Chondrocyte (in vitro differentiated cells): ENCODE measurements at places on chromosomes 12 and 14.

DNA sequence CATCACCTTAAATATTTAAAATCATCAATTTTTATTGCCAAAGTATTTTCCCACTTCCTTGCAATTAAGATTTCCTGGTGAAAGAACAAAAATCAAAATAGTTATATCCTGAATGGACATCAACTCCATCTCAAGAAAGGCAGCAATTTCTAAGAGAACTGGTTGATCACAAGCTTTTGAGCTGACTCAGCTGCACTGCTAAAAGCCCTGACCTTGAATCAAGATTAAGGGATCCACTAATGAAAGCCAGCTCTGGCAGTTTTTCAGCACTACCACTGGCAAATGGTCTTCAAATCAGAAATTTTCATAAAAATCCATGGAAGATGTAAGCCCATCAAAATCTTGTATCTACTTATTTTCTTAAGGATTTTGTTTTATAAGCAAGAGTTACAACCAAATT, 123.4 kb downstream of the SLC6A15 start:
- no peak for DNase-seq
- H3K4me1 ChIP-seq, result peaks cover 4% of the 10 kb centered on the region
- no peak overlapping the region for H3K4me3 ChIP-seq
- H3K27ac ChIP-seq, result no peak overlapping the region

- no peaks in the 10 kb centered on the region for H3K27me3 ChIP-seq
- no peak for DNase-seq
- H3K4me1 ChIP-seq, result peaks cover 61% of the 10 kb centered on the region
- no peak overlapping the region for H3K4me3 ChIP-seq
- H3K36me3 ChIP-seq, result no peaks in the 10 kb centered on the region
Measured at GRCh38 chr12:116389990-116390389, 112.5 kb upstream of the MED13L start.

GRCh38 chr12:93080452-93080851, 151.4 kb upstream of the EEA1 start:
- H3K36me3 ChIP-seq, result no peaks in the 10 kb centered on the region
- peak overlapping the region; percentile 12 for H3K4me3 ChIP-seq
- no peaks in the 10 kb centered on the region for H3K27me3 ChIP-seq
- H3K27ac ChIP-seq, result peak overlapping the region; percentile 92
- DNase-seq, result no peak

- H3K27ac ChIP-seq, result no peak overlapping the region
- H3K4me1 ChIP-seq, result peaks cover 20% of the 10 kb centered on the region
- no peak for DNase-seq
- H3K27me3 ChIP-seq, result peaks cover 5% of the 10 kb centered on the region
Measured at GRCh38 chr14:65173973-65174693, 71.8 kb upstream of the MAX start.

DNA sequence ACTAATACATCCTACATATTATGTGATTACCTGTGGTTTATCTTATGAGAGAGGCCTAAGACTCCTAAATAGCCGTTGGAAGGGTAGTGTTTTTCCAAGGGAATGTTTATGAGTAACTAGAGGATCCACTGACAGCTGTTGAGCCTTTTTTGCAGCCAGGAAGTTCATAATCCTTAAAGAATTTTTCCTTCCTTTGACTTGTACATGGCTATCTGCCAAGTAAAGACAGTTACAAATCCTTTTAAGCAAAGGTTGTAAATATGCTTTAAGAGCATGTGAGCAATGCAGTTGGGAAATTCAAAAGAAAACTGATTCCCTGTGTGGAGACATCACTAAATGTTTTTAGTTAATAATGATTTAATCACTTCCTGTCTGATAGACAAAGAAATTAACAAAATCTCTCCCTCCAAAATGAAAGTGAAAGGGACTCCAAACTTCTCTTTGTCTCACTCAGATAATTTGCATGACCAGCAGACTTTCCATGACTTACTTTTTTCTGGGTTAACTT, 333.8 kb downstream of the PDZRN4 start:
- H3K4me3 ChIP-seq, result peak overlapping the region; percentile 8
- DNase-seq, result no peak
- H3K4me1 ChIP-seq, result peaks cover 23% of the 10 kb centered on the region
- peak overlapping the region; percentile 57 for H3K27ac ChIP-seq
- H3K27me3 ChIP-seq, result no peaks in the 10 kb centered on the region

DNA sequence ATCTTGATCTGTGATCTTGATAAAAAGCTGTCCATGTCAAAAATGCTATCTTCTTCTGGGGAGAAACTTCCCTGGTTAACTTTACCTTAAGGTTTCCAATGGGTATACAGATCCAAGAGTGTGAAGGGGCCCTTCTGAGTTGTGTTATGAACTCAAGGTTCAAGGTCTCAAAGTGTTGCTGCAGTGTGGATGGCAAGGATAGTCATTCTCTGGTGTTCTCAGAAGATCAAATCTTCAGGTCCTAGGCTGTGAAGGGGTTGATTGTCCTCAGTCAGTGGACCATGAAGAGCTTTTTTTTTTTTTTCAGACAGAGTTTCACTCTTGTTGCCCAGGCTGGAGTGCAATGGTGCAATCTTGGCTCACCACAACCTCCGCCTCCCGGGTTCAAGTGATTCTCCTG, 114.4 kb downstream of the SPTSSA start:
- H3K27ac ChIP-seq, result no peak overlapping the region
- no peaks in the 10 kb centered on the region for H3K27me3 ChIP-seq
- no peaks in the 10 kb centered on the region for H3K36me3 ChIP-seq
- no peak for DNase-seq

- H3K36me3 ChIP-seq, result peaks cover 22% of the 10 kb centered on the region
- DNase-seq, result no peak
- H3K4me3 ChIP-seq, result no peak overlapping the region
- H3K27me3 ChIP-seq, result no peaks in the 10 kb centered on the region
- H3K4me1 ChIP-seq, result peaks cover 7% of the 10 kb centered on the region
Measured at GRCh38 chr12:111792155-111792855, 25.6 kb downstream of the ALDH2 start.
